ENCODE measurements at places on chromosomes 1 and 21. TPM values are rescaled to one million over a fixed set of nuclear protein-coding genes. Genes with fewer than 3 reads are reported as not detected.

Gene SPRR5
- total RNA-seq: not detected

- DNase-seq: no peak
Measured at GRCh38 chr1:64348270-64348960, 121.5 kb upstream of the CACHD1 start.

DNA sequence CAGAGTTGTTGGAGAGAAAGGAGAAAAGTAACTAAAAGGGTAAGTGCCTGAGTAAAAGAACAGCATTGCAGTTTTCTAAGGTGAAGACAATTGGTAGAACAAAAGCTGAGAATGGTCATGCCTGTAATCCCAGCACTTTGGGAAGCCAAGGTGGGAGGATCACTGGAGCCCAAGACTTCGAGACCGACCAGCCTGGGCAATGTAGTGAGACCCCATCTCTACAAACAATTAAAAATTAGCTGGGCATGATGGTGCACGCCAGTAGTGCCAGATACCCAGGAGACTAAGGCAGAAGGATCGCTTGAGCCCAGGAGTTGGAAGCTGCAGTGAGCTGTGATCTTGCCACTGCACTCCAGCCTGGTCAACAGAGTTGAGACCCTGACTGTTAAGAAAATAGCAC lies 15.2 kb upstream of the PGD start:
- no peak for DNase-seq

Gene DRAXIN
- total RNA-seq: not detected

DNA sequence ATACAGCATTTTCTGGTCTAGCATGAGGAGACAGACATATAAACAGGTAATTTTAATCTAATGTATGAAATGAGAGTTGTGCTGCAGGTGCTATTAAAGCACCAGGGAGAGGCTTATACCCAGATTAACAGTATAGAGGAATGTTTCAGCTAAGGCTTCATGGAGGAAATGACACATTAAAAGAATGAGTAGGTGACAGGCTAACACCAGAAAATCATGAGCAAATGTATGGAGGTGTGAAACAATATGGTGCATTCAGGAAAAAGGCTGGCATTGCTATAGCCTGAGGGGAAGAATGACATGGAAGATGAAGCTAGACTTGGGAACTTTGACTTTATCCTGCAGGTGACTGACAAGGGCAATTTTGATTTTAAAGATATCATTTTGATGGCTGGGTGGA lies 7.0 kb downstream of the ARPC5 start:
- DNase-seq: no peak

Gene LEFTY1
- 1.3 TPM for total RNA-seq
